Activated CD4-positive, alpha-beta T cell treated with anti-CD3 and anti-CD28 coated beads, Interleukin-2, amount 50 U/mL, for 4 hours (primary cell): ENCODE measurements at places on chromosomes 1 and 21.

GRCh38 chr1:6935361-6935883 is 150.2 kb downstream of the CAMTA1 start:
- no peak for DNase-seq

DNA sequence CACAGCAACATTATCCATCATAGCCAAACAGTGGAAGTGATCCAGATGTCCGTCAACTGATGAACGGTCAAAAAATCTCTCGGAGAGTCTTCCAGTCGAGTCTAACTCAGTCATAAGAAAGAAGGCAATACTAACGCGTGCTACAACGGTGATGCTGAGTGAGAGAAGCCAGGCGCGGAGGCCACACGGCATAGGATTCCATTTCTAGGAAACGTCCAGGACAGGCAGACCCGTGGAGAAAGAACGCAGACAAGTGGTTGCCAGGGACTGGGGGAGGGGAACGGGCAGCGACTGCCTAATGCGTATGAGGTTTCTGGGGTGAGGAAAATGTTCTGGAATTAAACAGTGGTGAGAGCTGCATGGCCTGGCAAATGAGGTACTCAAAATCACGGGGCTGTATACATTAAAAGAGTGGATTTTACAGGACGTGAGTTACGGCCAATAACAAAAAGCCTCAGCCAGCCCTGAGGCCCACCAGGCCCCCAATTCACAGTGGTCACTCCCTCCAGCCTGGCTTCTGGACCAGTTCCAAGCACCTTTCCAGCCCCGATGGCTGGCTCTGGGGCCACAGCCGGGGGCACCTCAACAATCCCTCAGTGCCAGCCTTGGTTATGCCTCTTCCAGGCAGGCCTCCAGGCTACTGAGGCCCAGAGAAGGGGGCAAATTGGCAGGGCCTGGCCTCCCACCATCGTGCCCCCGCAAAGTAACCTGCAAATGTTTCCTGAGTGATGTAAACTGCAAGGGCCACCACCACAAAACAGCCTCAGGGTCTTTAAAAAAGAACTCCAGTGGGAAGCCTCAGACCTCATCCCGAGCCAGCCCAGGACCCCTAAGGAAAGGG is 3.4 kb downstream of the WNT9A start:
- DNase-seq: no peak

DNA sequence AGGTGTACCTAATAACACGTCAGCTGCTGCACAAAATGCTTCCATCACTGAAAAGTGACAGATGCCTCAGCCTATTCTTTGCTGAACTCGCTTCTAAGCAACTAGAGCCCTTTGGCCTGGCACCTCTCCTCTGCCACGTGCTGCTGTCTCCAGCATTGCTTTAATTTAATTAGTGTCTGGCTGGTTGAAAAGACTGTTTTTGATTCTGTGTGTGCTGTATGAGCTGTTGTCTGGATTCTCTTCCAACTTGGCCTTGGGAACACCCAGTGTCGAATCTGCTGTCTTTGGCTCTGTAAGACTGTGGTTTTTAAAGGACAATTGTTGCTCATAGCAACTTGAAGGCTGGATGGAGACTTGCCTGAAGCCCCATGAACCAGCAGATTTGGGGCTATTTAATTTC is 109.5 kb downstream of the PSMG1 start:
- DNase-seq: no peak

DNA sequence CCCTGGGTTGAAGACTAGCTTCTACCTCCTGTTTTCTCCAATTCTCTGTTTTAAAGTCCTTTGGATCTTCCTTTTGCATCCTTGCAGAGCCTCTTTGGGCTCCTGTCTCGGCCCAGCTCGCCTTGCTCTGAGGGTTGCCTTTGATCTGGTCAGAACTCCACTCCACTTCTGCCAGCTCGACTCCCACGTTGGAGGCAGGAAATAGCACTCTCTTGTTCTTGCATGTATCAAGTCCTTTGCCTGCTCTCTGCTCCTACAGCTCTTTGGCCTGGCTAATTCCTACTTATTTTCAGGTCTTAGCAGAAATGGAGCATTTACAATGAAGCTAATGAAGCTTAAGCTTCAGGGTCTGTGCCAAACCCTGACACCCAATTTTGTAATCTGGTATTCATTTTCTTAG is 21.1 kb upstream of the B3GALNT2 start:
- no peak for DNase-seq

GRCh38 chr1:226697151-226697928 is 41.7 kb downstream of the ITPKB start:
- no peak for DNase-seq

GRCh38 chr1:38134294-38134755 is 87.7 kb upstream of the POU3F1 start:
- DNase-seq: no peak

DNA sequence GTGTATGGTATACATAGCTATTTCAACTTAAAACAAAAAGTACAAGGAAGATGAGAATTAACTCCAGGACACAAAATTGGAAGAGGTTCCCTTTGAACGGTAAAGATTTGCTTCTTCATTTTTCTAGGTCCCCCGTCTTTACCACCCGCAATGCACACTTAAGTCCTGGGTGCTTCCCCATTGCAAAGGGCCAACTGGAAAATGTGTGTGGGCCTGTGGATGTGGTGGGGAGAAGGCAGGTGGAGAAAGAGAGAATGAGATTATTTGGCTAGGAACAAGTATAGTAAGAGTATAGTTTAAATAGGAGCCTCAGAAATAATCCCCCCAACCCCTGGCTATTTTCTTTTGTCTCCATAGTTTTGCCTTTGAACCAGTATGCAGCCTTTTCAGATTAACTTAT is 115.4 kb downstream of the HLX start:
- no peak for DNase-seq

GRCh38 chr21:41869771-41870170 is 9.4 kb downstream of the PRDM15 start:
- DNase-seq: no peak

DNA sequence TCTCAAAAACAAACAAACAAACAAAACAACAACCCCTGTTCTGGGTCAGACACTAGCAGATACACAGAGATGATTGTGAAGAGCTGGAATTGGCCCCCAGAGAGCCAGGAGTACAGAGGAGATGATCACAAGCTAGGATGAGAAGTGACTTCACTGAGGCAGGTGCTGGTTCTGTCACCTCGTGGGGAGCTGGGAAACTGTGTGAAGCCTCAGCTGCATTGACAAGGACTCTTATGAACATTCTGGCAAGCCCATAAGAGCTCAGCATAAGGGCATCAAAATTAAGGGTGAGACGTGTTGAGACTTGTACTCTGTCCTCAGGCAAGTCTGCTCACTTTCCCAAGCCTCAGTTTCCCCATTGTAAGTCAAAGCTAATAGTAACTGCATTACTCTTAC is 14.7 kb upstream of the PTP4A2 start:
- DNase-seq: no peak

GRCh38 chr1:44000122-44000665 is 8.8 kb downstream of the CCDC24 start:
- DNase-seq: no peak

- no peak for DNase-seq
Measured at GRCh38 chr1:114347431-114348209, 163.4 kb downstream of the TRIM33 start.

GRCh38 chr21:26115899-26116298 is 54.7 kb downstream of the APP start:
- DNase-seq: no peak

DNA sequence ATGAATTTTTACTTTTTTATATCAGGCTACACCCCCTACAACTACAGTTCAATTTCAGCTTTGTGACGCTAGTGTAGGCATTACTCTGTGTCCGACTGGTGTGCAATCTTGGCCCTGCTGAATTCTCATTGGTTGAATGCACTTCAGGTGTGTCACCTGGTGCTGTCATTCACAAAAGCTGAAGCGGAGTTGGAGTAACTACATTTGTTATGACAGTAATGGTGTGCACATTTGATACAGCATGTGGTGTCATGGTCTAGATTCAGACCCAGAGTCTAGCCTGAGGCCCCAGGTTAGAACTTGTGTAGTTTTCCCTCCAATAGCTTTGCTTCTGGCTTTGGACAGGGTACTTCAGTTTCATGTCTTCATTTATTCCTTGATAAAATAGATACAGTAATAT is 88.7 kb downstream of the C1orf94 start:
- no peak for DNase-seq

DNA sequence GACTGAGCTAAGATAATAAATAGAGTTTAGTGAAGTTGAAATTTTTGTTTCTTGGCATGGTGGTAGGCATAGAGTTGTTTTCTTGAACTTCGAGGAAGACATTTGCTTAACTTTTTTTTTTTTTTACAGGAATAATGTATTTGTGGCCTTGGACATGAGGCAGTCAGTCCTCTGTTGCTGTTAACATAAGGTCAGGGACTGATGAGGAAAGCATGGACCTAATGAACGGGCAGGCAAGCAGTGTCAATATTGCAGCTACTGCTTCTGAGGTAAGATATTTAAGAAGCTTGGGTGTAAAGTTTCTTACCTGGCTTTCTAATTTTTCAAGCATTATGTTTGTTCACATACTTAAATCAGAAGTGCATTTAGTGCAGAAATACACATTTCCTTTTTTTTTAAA is 51.5 kb downstream of the RALGPS2 start:
- no peak for DNase-seq

DNA sequence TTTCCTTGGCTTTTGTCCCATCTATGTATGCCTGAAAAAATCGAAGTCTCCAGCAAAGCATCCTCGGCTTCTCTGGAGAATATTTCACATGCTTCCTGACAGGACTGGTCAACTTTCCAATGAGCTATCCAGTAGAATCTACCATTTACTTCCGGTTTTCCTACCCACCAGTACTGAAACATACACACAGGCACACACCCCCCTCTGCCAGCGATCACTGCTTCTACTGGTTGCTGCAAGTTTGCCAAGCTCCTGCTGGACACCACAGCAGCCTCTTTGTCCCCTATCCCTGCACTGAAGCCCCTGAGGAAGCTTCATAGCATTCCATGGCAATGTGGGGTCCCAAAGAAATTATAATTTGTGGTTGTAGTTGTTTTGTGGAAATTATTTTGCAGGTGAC is 536.8 kb downstream of the MATN1 start:
- DNase-seq: no peak

GRCh38 chr1:234540404-234540762 is 61.4 kb upstream of the TARBP1 start:
- no peak for DNase-seq

- no peak for DNase-seq
Measured at GRCh38 chr1:228446852-228447251, 30.2 kb upstream of the TRIM17 start.

GRCh38 chr1:30907481-30908315 is 860 bp downstream of the SDC3 start:
- DNase-seq: no peak

- no peak for DNase-seq
Measured at GRCh38 chr1:14334336-14335176, 263.9 kb upstream of the KAZN start.

DNA sequence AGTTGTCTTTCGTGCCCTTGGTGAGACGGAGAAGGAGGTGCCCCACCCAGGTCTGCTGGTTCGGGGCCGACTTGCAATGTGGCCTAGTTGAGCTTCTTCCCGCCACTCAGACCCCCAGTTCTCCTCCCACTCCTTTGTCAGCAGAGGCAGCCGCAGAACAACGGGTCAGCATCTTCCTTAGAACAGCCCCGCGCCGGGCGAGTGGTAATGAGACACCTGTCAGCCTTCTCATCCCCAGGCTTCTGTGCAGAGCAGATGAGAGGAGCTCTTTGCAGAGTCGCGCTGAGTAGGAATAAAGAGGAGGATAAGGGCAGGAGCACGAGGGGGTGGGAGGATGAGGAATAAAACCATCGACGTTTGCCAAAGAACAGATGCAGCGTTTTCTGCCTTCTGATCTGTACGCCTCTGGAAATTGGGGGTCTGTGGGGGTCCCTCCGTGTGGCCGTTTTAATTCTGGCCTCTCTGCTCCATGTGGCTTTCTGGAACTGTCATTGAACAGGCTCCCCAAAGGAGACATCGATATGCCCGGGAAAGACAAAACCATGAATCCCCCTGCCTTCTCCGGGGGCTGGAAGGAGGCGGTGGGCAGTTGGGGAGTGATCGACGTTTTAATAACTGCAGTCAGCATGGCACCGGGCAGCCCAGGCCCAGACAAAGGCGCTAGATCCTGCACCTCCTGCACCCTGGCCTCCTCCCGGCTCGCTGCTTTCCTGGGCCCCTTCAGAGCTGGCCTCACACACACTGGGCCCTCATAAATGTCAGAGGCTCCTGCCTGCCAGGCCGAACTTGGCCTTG is 27.5 kb upstream of the IGSF21 start:
- no peak for DNase-seq

DNA sequence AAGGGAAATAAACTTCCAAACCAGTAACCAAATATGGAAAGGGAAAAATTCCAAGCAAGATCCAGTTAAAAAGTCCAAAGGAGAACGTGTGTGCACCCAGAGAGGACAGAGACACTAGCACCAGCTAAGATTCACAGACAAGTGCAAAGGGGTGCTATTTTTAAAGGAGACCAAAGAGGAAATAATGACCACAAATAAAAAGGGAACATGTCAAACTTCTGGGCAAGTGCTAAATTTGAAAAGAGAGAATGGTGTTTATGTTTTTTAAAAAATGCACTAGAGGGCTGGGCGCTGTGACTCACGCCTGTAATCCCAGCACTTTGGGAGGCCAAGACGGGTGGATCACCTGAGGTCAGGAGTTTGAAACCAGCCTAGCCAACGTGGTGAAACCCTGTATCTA is 8.6 kb downstream of the JAM2 start:
- DNase-seq: no peak

DNA sequence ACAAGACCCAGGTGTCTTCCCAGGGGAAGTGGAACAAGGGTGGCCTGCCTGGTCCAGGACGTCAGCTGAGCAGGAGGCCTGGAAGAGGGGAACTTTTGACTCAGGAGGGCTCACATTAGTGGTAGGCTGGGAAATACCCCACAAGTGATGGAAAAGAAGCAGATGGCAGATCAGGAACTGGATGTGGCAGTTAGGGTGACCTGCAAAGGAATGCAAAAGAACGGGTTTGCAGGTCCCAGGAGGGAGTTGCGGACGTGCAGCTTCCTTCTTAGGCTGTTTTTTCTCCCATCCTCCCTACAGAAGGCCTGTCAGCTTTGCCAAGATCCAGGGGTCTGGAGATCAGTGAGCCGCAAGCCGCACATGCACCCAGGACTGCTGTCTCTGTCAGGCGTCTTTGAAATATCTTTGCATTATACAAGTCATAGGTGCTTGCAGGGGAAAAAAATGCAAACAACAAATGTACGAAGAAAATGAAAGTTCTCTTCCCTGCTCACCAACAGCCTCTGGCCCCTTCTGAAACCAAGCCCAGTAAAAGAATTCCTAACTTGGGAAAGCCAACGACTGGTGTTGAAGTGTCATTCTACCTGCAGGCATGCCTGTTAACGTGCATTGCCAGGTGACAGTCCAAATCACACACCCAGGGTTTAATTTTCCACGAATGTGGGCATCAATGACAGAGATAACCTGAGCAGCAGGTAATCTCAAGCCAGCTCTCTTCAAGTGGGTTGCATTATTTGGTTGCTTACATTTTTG is 34.4 kb downstream of the NENF start:
- DNase-seq: no peak
